ENCODE measurements at places on chromosomes 5 and 9. TPM values are rescaled to one million over a fixed set of nuclear protein-coding genes. Genes with fewer than 3 reads are reported as not detected.

DNA sequence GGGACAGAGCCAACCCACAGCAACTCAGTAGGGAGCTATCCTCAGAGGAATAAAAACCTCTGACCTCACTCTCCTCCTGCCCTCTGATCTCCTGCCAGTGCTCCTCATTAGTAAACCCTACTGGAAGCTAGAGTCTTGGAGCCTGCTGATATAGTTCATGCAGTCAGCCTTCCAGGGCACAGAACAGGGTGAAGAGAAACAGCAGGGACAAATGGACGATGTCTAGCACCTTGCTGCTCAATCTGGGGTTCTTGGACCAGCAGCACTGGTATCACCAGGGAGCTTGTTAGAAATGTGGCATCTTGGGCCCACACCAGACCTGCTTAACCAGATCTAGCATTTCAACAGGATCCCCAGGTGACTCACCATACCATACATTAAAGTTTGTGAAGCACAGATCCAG is 5.5 kb upstream of the GALNT12 start:
- peaks cover 10% of the 10 kb centered on the region for H3K4me1 ChIP-seq
- no peak overlapping the region for H3K4me3 ChIP-seq
- H3K36me3 ChIP-seq: no peaks in the 10 kb centered on the region
- H3K27me3 ChIP-seq: no peaks in the 10 kb centered on the region
- no peak overlapping the region for H3K27ac ChIP-seq

DNA sequence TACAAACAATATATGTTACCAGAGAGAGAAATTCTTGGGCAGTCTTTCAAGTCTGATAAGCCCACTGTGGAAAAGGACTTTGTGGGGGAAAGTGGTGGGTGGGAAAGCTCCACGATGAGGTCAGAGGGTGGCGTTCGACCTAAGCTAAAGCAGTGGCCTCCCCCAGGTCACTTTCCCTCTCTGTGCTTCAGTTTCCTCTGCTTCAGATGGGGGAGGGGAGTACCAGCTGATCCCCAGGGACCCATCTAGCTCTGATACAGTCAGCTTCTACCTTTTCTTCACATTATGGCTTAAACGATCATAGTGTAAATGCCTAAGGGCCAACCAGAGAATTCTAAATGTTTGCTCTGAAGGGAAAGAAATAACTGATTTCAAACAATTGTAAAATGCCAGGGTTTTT is 36.6 kb upstream of the ARSB start:
- H3K36me3 ChIP-seq: no peaks in the 10 kb centered on the region
- peaks cover 4% of the 10 kb centered on the region for H3K27me3 ChIP-seq
- no peaks in the 10 kb centered on the region for H3K4me1 ChIP-seq
- no peak overlapping the region for H3K4me3 ChIP-seq

- H3K36me3 ChIP-seq: no peaks in the 10 kb centered on the region
- H3K4me3 ChIP-seq: no peak overlapping the region
- H3K27ac ChIP-seq: no peak overlapping the region
- no peaks in the 10 kb centered on the region for H3K4me1 ChIP-seq
Observed at GRCh38 chr5:128432913-128433440, 105.1 kb downstream of the FBN2 start.

DNA sequence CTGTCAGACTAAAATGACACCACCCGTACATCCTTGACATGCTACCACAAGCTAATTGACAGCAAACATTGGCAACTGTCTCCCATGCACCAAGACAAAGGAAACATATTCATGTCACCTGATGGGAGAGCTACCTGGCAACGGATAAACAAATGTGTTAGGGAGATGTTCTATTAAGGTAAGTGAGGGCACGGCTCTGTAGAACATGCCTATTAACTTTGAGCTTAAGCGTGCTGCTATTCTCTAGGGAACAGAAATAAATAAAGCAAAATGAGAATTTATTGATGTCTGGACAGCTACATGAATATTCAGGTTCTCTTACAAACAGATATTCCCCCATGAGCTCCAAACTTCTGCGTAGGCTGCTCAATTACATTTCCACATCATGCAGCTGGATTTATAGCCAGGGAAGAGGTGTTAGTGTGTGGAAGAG is 361.4 kb upstream of the RFX3 start:
- no peak for DNase-seq
- H3K27ac ChIP-seq: no peak overlapping the region
- H3K27me3 ChIP-seq: no peaks in the 10 kb centered on the region
- H3K4me3 ChIP-seq: no peak overlapping the region
- no peaks in the 10 kb centered on the region for H3K36me3 ChIP-seq

DNA sequence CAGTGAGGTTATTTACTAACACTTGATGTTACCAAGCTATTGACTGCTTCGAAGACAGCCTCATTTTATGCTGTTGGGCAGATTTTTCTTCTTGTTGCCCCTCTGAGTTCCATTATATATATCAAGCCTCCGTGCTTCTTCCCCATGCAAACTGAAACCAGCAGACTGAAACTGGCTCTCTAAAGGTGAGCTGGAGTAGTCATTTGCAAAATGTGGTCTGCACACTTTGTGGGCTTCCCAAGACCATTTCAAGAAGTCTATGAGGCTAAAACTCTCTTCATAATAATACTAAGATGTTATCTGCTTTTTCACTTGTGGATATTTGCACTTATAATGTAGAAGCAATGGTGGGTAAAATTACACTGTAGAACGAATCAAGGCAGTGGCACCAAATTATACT is 13.9 kb downstream of the SLC36A1 start:
- no peak overlapping the region for H3K27ac ChIP-seq
- H3K36me3 ChIP-seq: no peaks in the 10 kb centered on the region
- no peak for DNase-seq
- no peak overlapping the region for H3K4me3 ChIP-seq

DNA sequence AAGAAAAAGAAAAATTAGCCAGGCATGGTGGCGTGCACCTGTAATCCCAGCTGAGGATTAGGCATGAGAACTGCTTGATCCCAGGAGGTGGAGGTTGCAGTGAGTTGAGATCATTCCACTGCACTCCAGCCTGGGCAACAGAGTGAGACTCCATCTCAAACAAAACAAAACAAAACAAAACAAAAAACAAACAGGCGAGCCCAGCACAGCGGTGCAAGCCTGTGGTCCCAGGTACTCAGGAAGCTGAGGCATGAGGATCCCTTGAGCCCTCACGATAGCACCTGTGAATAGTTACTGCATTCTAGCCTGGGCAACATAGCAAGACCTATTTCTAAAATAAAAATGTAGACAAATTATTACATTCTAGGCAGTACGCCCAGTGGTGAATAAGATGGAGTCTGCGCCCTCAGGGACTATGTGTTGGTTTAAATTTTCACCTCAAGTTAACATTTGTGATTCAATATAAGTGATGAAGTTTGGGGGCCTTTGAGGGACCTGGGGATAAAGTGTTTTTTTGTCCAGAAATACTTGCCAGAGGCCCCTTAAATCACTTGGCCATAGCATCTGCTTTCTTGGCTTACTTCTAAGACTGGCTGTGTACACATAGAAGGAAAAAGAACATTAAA is 3.4 kb upstream of the GAPVD1 start:
- H3K27ac ChIP-seq: no peak overlapping the region
- no peak overlapping the region for H3K4me3 ChIP-seq
- peaks cover 7% of the 10 kb centered on the region for H3K4me1 ChIP-seq
- DNase-seq: no peak
- no peaks in the 10 kb centered on the region for H3K36me3 ChIP-seq
- no peaks in the 10 kb centered on the region for H3K27me3 ChIP-seq

- no peaks in the 10 kb centered on the region for H3K4me1 ChIP-seq
- no peak for DNase-seq
- H3K27me3 ChIP-seq: no peaks in the 10 kb centered on the region
- no peak overlapping the region for H3K4me3 ChIP-seq
Observed at GRCh38 chr5:111422747-111423720, 89.3 kb downstream of the STARD4 start.

DNA sequence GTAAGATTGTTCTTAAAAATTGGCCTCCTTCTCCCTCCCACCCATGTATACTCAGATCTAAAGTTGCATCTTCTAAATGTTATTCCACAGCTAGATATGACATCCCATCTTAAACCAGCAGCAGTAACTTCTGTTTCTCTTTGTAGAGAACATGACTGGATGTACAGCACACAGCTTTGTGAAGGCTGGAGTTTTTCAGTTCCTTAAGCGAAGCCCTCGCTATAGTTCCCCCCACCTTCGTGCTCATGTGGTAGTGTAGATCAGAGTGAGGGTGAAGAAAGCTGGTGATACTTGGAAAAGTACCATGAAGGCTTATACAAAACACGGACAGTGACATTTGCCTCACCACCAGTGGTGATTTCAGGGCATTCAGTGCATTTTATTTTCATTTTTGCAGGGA is 137.5 kb downstream of the MAT2B start:
- no peaks in the 10 kb centered on the region for H3K4me1 ChIP-seq
- H3K27ac ChIP-seq: no peak overlapping the region
- no peaks in the 10 kb centered on the region for H3K36me3 ChIP-seq
- no peak overlapping the region for H3K4me3 ChIP-seq

The PCDHA4 gene
- total RNA-seq: 25.2 TPM

The FAM151B gene
- total RNA-seq: 2.7 TPM

The PIP5K1B gene
- 10.2 TPM for total RNA-seq

The UNC13B gene
- 24.3 TPM for total RNA-seq

Measured in hepatocyte (in vitro differentiated cells).